ENCODE measurements at places on chromosomes 7 and 10.

DNA sequence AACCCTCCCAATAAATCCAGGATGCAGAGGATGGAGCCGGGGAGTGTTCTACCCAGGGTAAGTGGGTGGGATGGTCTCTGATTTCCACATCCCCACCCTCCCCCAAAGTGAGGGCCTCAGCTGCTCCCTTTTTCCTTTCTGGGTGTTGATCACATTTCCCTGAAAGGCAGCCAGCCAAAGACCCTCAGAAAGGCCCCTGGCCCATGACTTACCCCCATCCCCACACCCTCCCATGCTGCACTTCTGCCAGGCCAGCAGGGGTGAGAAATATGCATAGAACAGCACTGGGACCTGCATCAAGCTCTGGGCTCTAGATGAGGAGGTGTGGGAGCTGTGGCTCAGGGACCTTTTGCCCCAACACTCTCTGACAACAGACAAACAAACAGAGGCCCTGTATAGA lies 927.3 kb upstream of the ZNF722 start:
- DNase-seq = no peak

DNA sequence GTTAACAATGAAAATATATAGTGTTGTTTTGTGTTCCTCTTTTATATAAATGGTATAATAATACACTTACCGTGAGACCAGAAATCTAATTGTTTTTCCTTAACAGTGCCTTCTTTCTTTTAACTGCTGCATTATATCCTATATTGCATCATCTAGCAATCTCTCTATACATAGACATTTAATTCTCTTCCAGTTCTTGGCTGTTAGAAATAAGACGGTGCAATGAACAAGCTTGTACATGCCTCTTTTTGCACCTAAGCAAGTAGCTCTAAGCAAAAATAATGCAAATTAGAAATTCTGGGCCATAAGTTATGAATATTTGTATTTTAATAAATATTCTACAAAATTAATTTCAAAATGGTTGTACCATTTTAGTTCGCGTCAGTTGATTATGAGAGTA lies 55.9 kb upstream of the AHR start:
- DNase-seq = no peak

GRCh38 chr7:143958781-143959180 lies 4.1 kb downstream of the OR2F1 start:
- DNase-seq = no peak

- no peak for DNase-seq
Observed at GRCh38 chr10:70191972-70192305, 21.6 kb upstream of the SAR1A start.

- no peak for DNase-seq
Observed at GRCh38 chr10:96978621-96979154, 146.6 kb downstream of the LCOR start.

GRCh38 chr10:118203461-118203860 lies 138.7 kb downstream of the FAM204A start:
- no peak for DNase-seq

GRCh38 chr7:99362801-99363200 lies 11.7 kb upstream of the ARPC1B start:
- DNase-seq = no peak

DNA sequence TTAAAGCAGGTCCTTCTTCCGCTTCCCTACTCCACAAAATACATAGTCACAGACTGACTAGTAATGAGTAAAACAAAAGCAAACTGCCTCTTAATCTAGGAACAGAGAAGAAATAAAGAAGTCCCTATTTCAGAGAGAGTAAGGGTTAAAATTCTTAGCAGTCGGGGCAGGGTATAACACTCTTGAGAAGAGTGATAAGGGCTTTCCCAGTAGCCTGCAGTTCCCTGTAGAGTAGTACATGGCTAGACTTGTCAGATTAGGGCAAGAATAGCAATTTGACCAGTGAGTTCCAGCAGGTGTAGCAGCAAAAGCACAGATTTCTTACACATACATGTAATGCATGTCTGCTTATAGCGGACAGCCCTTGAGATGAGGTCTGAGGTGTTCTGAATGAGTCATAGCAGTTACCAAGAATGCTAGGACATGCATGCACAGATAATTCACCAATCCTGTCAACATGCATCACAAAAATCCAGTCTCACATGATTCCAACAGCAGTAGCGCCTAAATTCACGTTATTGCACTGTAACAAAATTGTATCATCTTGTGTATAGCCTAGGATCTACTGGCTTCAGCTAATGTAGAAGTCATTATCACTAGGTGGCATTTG lies 40.7 kb downstream of the BTRC start:
- no peak for DNase-seq

DNA sequence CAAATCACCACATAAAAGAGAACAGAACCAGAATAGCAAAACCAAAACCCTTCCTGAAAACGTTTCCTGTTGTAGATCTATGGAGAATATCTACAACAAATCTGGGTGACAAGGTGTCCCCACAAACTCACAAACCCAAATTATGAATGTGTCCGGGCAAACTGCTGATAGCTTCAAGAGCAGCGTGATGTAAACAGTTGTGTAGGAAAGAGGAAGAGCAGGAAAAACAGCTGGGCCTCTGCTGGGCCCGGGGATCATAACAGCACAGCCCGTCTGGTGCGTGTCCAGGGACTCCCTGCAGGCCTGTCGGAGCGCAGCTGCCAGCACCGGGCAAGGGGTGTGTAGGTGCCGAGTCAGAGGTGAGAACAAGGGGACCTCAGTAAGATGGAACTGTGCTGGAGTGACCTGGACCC lies 53.7 kb downstream of the KCNH2 start:
- DNase-seq = no peak

DNA sequence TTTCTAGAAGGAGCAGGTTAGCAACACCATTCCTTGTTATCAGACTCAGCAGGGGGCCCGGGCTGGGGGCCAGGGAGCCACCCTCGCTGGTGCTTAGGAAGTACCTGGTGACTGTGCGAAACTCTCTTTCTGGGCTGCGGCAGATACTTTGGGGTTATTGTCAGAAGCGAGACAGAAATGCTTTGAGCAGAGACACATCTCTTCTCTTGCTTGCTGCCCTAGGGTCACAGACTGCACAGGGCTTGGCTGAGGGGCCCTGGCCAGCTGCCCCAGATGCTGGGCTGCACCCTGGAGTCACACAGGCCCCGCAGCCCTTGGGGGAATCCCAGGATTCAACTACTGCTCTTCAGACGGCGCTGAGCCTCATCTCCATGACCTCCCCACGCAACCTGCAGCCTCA lies 91.9 kb downstream of the WDFY4 start:
- no peak for DNase-seq

DNA sequence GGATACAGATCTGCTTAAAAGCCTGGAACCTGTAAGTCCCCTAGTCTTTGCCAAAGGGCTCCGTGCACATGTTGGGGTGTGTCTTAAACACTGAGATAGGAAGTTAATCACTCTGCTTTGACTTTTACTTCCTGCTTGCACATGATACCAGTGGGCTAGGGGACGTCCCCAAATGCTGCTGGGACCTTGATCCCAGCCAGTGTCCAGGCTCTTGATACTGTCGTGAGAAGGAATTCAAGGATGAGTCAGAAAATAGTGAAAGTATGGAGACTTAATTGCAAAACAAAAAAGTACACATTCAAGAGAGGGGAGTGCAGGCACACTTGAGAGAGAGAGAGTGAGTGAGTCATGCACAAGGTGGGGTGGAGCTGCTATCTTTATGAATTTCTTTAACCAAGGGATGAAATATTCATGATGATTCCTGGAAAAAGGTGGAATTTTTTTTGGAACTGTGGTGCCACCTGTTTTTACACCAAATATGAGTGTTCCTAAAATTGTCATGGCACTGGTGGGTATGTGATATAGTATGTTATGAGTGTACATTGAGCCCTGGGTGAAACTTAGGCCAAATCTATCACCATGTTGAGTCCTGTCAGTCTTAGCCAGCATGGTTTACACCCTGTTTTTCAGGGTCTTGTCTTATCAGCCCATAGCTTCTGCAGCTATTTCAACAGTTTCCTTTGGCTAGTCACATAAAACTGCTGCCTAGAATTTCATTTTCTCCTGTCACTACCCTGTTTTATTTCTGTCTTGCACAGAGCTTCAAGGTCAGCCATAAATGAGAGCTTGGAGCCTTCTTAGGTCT lies 88.3 kb upstream of the CYP26C1 start:
- DNase-seq = peak; percentile 62

DNA sequence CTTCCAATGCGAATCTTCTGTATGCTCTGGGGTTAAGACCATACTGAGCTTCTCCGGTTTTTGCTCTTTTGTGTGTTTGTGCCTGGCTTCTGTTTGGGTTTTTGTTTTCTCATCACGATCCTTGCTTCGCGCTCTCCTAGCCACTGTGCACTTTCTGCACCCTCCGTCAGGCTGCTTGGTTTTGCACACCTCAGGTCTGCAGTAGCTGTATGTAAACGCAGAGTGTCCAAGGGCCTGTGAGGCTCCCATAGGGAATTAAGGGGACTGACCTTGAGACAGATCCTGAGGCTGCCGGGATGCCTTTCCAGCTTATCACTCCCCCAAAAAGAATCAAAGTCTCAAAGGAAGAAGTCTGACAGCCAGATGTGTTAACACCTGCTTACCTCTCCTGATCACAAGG lies 95.2 kb downstream of the PROSER2 start:
- no peak for DNase-seq

GRCh38 chr10:93081318-93081717 lies 7.6 kb downstream of the CYP26A1 start:
- no peak for DNase-seq

DNA sequence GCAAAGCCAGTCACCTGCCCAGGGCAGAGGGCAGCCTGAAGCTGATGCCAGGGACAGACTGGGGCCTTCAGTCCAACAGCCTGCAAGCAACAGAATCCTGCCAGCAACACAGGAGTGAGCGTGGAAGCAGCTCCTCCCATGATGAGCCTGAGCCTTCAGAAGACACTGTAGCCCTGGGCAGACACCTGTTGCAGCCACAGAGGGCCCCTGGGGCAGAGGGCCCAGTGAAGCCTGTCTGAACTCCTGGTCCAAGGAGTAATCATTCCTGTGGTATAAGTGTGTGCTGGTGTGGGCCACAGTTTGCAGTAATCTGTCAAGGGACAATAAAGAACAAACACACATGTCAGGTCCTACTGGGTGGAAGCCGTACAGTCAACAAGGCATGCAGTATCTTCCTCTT lies 2.9 kb upstream of the PFKP start:
- DNase-seq = no peak

- DNase-seq = no peak
Observed at GRCh38 chr7:115368998-115369397, 447.1 kb downstream of the MDFIC start.

DNA sequence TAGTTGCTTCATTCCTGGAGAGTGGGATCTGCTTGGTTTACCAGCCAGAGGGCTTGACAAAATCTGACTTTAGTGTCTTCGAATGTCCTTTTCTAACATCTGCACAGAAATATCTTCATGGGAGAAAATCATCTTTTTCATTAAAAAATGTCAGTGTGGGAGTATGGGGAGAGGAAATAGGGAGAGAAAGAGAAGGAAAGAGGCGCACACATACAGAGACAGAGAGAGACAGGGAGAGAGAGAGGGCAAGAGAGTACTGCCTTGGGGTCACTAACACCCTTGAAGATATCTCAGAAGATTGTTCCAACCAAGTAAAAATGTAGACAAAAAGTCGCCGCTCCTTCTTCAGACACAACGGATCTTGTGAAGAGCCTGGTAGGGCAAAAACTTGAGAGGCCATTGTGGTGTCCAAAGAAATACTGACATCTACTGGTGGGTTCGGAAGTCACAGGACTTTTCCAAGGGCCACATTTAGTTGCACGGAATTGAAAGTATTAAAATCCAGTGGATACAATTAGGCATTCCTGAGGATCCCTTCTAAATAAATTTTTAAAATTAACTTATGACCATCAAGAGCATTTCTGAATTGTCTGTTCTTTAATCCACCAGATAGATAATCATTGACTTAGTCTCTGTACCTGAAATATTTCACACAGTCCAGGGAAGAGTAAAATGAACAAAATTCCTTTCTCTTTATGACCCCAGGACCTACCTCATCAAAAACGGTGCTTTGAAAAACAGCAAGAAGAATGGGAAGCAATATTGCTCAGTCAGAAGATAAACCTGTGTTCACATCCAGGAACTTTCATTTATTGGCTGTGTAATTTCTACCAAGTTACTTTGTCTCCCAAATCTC lies 29.7 kb downstream of the VIM start:
- DNase-seq = peak; percentile 29

DNA sequence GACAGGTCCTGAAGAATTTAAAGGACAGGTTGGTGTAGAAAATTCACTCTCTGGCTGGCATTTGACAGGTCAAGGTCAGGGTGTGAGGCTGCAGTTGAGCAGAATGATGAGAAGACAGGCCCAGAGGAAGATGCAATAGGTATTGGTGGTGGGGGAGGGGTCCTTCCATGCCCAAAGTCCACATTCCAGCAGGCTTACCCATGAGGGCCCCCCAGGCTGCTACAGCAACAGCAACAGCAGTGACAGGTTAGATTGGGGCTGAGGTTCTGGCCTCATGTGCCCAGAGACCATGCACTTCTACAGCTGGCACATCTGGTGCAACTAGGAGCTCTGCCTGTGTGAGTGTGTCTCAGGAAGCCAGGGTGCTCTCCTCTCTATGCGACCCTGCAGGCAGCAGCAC lies 223.5 kb upstream of the GHITM start:
- no peak for DNase-seq

GRCh38 chr7:112371701-112372100 lies 78.6 kb upstream of the IFRD1 start:
- no peak for DNase-seq

DNA sequence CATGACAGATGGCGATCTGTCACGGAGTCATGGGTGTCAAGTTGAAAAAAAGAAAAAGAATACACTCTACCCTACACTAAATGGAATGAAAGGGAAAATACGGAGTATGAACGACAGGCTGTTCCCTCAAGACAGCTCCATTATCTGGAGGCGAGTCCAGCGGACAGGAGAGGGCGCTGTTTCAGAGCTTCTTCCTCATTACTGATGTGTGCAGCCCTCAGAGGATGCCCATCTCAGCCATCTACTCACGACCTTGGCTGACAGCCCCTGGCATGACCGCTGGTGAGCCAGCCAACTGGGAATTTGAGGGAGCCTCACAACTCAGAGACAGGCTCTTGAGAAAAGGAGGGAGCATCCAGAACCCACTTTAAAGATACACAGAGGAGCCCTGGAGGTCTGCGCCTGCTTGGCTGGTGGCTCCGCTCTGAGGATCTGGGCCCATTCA lies 49.6 kb upstream of the SMNDC1 start:
- DNase-seq = peak; percentile 33

- DNase-seq = no peak
Observed at GRCh38 chr10:43598446-43598845, 7.8 kb upstream of the ZNF485 start.

- no peak for DNase-seq
Observed at GRCh38 chr10:48332166-48332870, 25.8 kb downstream of the MAPK8 start.
